Tibial nerve (tissue), 4 donors: ENCODE measurements at places on chromosomes 5 and 9. TPM values are rescaled to one million over a fixed set of nuclear protein-coding genes. Genes with fewer than 3 reads are reported as not detected.

ANGPTL2 gene
- 40.0 TPM for total RNA-seq

DNA sequence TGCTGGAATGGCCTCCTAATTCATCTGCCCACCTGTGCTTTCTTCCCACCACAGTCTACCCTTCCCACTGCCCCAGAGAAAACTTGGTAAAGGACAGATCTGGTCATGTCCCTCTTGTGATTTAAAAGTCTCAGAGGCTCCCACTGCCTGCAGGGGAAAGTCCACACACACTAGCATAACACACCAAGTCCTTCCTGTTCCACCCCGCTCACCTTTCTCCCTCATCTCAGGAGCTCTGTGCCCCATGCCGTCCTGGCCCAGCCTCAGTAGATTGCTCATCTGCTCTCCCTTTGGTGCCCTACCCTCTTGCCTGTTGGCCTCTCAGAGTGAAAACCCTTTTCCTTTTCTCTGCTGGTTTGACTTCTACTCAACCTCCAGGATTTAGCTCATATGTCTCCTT is 111.4 kb upstream of the MAP3K1 start:
- DNase-seq, result no peak

DNA sequence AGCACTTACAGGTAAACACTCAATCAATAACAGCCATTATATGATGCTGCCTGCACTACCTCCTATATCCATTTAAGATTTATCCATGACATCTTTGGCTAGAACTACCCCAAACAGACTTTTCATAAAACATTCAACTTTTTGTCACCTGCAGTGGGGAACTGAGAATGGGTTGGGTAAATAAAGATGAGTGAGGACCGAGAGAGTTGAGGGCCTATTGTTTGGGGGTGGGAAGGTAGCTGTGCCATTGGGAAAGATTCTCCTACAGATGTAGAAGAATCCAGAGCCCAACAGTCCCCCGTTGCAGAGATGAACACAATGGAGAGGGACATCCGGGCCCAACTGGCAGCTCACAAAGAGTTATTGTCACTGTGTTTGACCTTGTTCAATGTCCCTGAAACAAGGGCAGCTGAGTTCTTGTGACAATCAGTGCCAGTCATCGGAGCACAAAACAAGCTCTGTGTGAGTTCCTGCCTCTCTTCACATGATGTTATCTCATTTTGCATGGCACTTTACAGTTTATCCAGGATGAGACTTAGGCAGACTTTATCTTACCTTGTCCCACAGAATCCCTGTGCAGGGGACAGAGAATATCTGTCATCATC is 11.5 kb upstream of the SLC31A2 start:
- no peak for DNase-seq

GFI1B gene
- total RNA-seq, result not detected

DNA sequence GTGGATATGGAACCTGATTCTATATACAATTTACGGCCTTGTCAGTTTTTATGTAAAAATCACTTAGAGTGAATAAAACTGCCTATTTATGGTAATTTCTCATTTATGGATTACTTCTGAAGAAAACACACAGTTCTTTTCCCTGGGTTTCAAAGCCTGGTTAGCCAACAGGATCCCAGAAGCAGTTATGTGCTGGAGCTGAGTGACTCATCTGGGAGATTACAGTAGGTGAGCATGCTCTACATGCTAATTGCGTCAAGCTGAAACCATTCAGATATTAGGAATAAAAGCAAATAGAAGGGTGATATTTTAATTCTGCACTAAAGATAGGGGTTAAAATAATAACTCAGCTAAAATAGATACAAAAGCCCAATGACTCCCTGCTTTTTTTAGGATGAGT is 47.8 kb downstream of the PDE4D start:
- DNase-seq, result no peak

- no peak for DNase-seq
Measured at GRCh38 chr9:128701227-128701854, 962 bp upstream of the PKN3 start.

- DNase-seq, result no peak
Measured at GRCh38 chr5:146337928-146338327, 711 bp upstream of the POU4F3 start.

TMC1 gene
- total RNA-seq, result not detected

DNA sequence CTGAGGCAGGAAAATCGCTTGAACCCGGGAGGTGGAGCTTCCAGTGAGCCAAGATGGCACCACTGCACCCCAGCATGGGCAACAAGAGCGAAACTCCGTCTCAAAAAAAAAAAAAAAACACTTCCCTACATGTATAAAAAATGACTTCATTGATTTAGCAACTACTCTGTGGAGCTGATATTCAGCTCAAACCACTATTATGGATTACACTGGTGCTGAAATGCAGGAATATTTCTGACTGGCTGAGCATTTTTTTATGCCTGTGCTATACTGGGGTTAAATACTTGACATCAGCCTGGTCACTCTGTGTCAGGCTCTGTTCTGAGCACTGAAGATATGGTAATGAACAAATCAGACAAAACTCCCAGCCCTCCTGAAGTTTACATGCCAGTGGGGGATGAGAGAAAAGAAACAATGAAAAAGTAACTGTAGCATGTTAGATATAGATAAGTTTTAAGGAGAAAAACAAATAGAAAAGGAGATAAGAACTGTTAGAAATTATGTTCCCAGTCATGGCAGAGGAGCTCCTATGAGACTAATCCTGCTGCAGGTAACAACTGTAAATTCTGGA is 22.6 kb upstream of the TTC39B start:
- DNase-seq, result no peak

DNA sequence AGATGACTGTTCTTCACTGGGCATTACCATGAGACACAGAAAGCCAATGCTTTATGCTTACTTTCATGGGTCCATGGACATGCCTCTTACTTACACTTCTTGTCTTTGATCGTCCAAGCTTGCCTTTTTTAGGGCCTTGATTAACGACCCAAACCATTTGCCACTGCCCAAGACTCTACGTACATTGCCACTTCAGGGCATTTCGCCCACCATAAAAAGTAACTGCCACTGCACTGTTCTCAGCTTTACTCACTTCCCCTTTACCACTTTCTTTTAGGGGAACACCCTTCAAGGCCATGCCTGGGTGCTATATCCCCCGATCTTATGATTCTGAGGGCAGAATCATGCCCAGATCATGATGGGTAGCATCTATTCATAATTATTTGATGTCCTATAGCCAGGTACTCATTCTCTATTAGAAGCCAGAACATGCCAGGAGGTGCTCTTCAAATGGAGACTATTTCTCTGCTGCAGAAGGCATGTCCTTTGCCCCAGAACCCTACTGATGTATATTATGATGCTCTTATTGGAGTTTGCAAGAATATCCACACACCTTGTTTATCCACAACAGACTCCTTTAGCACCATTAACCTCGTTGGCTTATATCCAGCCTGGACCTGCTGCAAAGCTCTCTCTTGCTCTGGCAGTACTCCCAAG is 64.1 kb upstream of the RAD23B start:
- no peak for DNase-seq

ZFP2 gene
- total RNA-seq, result 2.7 TPM

DNA sequence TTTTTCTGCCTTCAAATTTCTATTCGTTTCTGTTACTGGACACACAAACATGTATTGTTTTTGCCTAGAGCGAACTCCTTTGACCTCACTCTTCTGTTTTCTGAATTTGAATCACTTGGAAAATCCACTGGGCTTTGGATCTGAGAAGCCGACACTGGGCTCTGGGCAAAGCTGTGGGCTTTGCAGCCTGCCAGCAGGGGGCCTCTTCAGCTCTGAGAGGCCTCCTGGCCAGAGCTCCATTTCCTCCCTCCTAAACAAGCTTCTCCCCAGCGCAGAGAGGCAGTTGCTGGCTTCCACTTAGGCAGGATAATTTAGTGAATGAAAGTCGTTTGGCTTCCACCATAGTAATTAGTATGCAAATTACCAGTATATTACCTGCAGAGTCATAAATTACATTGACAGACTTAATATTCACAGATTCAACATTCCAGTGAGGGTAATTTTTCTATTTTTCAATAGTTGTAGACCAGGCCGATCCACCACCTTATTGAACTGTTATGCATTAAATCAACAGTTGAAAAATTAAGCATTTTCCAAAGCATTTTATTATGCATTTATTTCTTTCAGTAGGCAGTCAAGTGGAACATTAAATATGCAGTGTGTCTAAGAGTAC is 104.0 kb upstream of the ZNF366 start:
- peak; percentile 48 for DNase-seq

MEGF10 gene
- total RNA-seq, result 0.30 TPM

GRCh38 chr9:138007918-138008841 is 130.6 kb downstream of the CACNA1B start:
- DNase-seq, result no peak

DNA sequence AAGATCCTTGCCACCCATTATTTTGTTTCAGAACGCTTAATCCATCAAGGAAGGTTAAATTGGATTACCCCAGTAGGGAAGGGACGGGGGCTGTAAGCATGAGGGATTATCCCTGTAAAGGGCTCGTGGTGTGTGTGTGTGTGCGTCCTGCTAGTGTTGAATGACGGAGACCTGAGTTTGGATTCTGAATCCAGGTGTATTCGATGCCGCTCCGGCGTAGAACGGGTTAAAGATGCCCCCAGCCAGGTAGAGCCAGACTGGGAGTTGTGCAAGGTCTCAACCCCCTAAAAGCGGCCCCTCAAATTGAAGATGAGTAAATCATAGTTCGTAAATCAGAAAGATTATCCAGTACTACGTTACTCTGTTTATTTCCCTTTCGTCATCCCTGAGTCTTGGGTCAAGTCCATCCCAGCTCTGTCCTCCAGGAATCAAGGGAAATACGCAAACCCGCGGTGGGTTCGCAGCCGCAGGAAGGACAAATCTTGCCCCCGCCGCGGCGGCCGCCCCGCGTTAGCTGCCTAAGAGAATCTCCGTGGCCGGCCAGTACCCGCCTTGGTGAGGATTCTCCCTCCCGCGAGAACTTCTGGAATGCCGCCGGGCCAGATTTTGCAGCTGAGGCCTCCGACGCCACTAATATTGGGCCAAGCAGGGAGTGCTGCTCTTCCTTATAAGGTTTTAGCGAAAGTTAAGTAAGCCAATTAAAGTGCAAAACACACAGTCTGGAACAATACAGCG is 586 bp upstream of the MTAP start:
- DNase-seq, result peak; percentile 59

DNA sequence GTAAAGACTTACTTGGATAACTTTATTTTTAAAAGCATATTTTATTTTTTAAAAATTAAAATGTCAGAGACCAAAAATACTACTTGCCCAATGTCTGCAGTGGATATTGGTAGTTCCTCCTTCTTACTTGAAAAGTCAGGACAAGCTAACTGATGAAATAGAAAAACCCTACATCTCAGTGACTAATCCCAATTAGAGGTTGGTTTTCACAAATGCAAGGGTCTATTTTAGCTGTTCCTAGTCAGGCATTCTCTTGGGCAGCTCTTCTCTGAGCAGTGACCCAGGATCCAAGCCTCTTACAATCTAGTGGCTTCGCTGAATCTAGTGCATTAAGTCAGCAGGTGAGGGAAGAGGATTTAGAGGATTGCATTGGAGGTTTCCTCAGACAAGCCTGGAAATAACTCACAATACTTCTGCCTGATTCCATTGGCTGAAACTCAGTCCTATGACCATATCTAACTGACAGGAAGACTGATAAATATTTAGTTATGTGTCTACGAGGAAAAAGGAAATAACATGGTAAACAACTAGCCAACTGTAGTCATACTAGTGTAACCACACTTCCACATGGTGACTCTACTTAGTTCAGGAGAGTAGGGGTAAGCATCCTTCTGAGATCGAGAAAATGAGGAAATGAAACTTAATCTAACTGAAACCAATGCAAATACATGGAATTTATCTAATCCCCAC is 34.2 kb upstream of the MIER3 start:
- no peak for DNase-seq

MOB3B gene
- 20.5 TPM for total RNA-seq

GRCh38 chr5:114185274-114185673 is 176.6 kb upstream of the KCNN2 start:
- no peak for DNase-seq

DNA sequence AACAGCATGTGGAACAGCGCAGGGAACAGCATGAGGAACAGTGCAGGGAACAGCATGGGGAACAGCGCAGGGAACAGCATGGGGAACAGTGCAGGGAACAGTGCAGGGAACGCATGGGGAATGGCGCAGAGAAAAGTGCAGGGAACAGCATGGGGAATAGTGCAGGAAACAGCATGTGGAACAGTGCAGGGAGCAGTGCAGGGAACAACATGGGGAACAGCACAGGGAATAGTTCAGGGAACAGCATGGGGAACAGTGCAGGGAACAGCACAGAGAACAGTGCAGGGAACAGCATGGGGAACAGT is 2.0 kb downstream of the LCN8 start:
- no peak for DNase-seq

DNA sequence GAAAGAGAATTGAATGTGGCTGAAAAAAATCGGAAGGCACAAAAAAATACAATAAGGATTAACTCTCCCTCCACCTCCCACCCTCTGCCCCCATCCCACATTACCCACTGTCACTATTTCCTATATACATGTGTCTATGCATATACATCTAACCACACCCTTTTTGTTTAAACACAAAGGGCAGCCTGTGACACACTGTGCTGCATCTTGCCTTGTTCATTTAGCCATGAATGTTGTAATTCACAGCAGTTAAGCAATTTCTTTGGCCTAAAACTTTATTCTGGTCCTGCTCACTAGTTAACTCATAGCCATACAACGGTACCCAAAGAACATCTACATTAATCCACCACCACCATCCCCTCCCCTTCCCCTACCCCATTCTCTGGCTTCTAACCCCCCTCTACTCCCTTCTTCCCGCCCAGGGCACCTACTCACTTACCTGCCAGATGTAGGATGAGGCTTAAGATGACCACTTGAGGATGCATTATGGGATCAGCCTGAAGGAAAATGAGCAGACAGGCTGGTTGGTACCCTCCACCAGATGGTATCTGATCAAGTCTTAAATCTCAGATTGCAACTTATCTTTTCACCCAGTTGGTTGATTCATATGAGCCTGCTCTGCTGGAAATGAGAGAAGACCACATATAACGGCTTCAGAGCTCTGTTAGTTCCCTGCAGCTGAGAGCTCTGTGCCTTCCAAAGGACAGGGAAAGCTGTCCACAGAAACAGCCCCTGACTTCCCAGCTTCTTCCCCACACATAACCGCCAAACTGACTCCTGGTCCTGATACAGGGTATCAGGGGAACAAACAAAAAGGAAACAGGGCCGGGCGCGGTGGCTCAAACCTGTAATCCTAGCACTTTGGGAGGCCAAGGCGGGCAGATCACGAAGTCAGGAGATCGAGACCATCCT is 1.2 kb downstream of the HAVCR1 start:
- no peak for DNase-seq

LECT2 gene
- total RNA-seq, result not detected

C1QTNF2 gene
- total RNA-seq, result 5.0 TPM

GLRA1 gene
- not detected for total RNA-seq

DNA sequence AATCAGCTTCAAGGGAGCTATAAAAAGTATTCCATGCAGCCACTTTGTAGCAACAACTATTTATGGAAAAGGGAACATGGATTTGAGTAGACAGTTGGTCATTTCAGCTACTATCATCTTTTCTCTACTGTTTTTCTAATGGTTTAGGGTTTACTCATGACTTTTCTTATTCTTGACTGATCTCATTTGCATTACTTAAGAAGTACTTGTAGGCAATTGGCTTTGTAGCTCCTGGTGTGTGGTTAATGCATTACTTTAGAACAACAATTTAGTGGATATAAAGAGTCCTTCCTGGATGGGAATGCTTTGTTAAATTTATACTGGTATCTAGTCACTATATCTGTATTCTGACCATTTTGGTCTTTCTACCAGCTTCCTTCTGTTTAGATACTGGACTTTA is 59.8 kb upstream of the NTRK2 start:
- no peak for DNase-seq

GRCh38 chr5:158920736-158921135 is 179.0 kb downstream of the EBF1 start:
- DNase-seq, result no peak
